T-helper 17 cell (primary cell): ENCODE measurements at places on chromosomes 13 and 19.

- no peak overlapping the region for H3K4me3 ChIP-seq
- H3K36me3 ChIP-seq = no peaks in the 10 kb centered on the region
- no peaks in the 10 kb centered on the region for H3K27me3 ChIP-seq
- H3K4me1 ChIP-seq = no peaks in the 10 kb centered on the region
Measured at GRCh38 chr13:80704369-80704768, 363.4 kb upstream of the SPRY2 start.

- H3K4me3 ChIP-seq = no peak overlapping the region
- peaks cover 13% of the 10 kb centered on the region for H3K27me3 ChIP-seq
- H3K27ac ChIP-seq = no peak overlapping the region
- H3K4me1 ChIP-seq = no peaks in the 10 kb centered on the region
- DNase-seq = no peak
- peaks cover 2% of the 10 kb centered on the region for H3K36me3 ChIP-seq
Measured at GRCh38 chr13:46495651-46496050, 57.3 kb upstream of the LRCH1 start.

DNA sequence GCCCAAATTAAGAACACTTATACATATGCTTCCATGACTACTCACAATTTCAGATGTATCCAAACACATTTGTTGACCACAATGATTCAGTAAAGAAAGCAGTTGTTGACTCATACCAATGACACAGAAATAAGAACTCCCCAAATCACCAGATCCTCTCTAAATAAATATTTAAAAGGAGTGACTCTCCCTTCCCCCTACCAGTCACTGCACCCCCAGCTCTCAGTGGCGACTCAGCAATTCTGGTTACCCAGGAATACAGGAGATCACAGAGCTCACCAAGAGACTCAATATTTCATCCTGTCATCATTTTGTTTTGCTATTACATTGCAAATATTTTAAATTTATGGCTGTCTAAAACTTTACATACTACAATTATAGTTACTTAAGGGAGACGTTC, 131.5 kb downstream of the RGCC start:
- no peaks in the 10 kb centered on the region for H3K27me3 ChIP-seq
- no peak overlapping the region for H3K27ac ChIP-seq
- H3K36me3 ChIP-seq = peaks cover 2% of the 10 kb centered on the region
- no peak for DNase-seq
- no peak overlapping the region for H3K4me3 ChIP-seq

- H3K27ac ChIP-seq = no peak overlapping the region
- peaks cover 8% of the 10 kb centered on the region for H3K4me1 ChIP-seq
- no peak overlapping the region for H3K4me3 ChIP-seq
- no peaks in the 10 kb centered on the region for H3K36me3 ChIP-seq
Measured at GRCh38 chr13:76826527-76826926, 59.7 kb downstream of the KCTD12 start.

- H3K27ac ChIP-seq = peak overlapping the region; percentile 71
- no peak for DNase-seq
- H3K36me3 ChIP-seq = no peaks in the 10 kb centered on the region
- H3K4me1 ChIP-seq = peaks cover 28% of the 10 kb centered on the region
Measured at GRCh38 chr19:6516018-6516658, 14.0 kb upstream of the TUBB4A start.

DNA sequence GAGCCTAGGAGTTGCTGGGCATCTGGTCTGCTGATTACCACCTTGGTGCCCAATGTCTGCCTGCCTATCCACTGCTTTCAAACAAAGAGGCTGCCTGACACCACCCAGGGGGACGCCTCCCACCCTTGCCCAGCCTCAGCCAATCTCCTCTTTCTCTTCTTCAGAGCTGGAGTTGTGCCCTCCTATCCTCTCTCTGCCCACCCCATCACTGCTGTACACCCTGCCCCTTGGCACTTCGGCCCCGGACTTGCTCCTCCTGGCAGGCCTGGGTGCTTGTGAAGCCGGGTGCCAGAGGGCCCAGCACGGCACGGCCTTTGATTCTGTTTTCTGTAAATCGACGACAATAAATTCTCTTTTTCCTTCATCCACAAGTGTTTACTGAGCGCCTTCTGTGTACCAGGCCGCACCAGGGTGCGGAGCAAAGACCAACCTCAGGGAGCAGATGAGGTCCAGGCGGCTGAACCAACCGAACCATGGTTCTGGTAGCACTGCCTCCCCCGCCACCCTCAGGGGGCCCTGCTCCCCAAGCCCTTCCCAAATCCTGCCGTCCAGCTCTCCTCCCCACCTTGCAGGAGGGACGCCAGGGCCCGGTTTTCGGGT, 5.0 kb downstream of the RNF225 start:
- H3K4me3 ChIP-seq = peak overlapping the region; percentile 90
- DNase-seq = no peak
- H3K27ac ChIP-seq = peak overlapping the region; percentile 90
- peaks cover 13% of the 10 kb centered on the region for H3K4me1 ChIP-seq

DNA sequence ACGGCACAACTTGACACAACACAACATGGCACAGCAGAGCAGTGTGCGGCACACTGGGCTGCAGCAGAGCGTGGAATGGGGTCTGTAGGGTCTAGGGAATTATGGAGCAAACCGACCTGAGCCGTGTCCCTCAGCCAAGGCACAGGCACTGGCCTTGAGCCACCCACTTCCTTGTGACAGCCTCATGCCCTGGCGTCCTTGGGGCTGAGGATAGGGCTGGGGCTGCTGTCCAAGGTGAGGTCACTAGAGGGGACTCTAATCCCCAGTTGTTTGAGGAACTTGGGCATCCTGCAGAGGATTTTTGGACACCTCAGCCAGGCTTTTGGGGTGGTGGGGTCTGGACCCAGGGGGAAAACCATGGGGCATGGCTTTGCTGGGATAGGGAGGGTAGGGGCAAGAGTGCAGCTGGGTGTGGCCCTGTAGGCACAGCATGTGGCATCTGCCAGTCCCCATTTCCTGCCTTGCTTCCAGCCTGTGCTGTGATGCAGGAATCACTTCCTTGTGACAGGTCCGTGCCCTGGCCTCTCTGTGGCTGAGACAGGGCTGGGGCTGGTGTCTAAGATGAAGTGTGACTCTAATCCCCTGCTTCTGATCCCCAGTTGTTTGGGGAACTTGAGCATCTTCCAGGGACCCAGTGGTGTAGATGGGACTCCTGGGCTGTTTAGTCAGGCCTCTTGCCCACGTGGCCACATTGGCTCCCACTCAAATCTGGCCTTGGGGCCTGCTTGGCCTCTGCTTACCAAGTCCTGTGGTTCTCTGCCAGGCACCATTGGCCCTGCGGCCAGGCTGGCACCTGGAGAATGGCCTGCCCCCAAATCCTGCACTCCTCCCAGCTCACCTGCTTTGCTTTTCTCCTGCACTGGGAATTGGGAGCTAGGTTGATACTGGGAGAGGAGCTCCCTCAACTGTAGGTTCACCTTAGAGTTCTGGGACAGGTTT, 78.5 kb downstream of the SCGB2B2 start:
- no peak overlapping the region for H3K4me3 ChIP-seq
- H3K4me1 ChIP-seq = no peaks in the 10 kb centered on the region
- H3K27me3 ChIP-seq = no peaks in the 10 kb centered on the region

- H3K4me1 ChIP-seq = no peaks in the 10 kb centered on the region
- no peaks in the 10 kb centered on the region for H3K27me3 ChIP-seq
Measured at GRCh38 chr13:37486171-37486681, 112.3 kb downstream of the POSTN start.

DNA sequence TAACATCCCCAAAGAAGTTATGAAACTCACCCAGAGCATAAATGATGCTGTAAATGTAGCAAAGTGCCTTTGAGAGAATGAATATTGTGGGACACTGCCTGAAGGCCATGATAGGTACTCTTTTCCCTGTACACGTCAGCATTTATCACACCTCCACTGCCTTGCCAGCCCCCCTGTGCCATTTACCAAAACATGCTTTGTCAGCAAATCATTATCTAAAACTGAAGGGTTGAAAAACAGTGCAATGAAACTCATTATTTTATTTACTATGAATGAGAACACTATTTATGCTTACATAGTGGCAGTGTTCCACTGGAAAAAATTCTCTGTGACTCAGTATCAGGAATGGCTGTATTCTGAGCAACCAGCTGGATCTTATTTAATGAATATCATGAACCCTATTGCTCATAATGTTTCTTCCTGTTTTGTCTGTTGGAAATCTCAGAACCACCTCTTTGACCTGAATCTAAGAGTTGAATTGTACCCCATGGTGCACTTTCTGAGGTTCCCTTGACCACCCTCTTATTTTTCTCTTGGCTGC, 564.1 kb downstream of the DCT start:
- peaks cover 13% of the 10 kb centered on the region for H3K27me3 ChIP-seq
- H3K4me1 ChIP-seq = no peaks in the 10 kb centered on the region
- H3K4me3 ChIP-seq = no peak overlapping the region
- DNase-seq = no peak

DNA sequence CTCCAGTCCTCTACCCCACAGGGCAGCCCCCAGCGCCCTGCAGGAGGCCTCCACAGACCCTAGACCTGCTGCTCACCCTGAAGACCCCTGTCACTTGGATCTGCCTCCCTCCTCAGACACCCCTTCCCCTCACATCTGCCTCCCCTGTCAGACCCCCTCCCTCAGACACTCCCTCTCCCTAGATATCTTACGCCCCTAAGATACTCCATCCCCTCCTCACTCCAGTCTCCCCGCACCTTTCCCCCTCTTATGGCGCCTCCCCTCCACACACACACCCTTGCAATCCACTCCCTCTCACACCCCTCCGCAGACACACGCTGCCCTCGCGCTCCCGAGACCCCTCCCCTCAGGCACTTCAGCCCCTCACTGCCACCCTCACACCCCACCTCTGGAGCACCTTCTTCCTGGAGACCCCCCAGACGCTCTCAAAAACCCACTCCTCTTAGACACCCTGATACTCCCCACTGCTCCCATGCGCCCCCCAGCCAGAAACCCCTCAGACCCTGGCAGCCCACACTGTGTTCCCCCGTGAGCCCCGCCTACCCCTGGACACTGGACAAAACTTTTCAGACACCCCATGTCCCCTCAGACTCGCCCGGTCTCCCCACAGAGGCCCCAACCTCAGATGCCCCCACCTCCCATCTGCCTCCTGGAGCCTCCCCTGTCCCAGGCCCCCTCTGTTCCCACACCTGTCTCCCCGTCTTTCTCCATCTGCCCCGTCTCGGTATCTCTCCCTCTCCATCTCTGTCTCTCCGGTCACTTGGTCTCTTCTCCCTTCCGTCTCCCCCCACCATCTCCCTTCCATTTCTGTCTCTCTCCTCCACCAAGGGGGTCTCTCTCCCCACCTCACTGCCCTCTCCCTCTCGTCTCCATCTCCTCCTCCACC, 14.5 kb downstream of the ERFL start:
- H3K4me3 ChIP-seq = no peak overlapping the region
- H3K27me3 ChIP-seq = peaks cover 15% of the 10 kb centered on the region
- H3K27ac ChIP-seq = peak overlapping the region; percentile 43

GRCh38 chr19:34475026-34475974, 6.3 kb upstream of the WTIP start:
- peaks cover 5% of the 10 kb centered on the region for H3K4me1 ChIP-seq
- peaks cover 21% of the 10 kb centered on the region for H3K27me3 ChIP-seq
- H3K4me3 ChIP-seq = no peak overlapping the region
- no peak overlapping the region for H3K27ac ChIP-seq
- H3K36me3 ChIP-seq = peaks cover 8% of the 10 kb centered on the region

DNA sequence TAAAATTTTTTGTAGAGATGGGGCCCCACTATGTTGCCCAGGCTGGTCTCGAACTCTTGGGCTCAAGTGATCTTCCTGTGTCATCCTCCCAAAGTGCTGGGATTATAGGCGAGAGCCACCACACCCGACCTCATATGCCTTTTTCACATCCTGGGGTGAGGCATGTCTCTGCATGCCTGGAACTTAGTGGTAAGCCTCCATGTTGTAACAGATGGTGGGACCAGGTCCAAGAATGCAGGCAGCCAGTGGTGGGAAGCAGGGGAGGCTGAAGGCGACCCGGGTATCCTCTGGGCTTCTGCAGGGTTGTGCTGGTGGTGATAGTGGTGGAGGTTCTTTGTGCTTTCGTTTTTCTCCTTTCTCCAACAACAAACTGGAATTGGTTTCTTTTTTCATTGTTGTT, 30.1 kb upstream of the CCDC124 start:
- H3K36me3 ChIP-seq = peaks cover 3% of the 10 kb centered on the region
- no peak overlapping the region for H3K4me3 ChIP-seq
- no peak for DNase-seq

DNA sequence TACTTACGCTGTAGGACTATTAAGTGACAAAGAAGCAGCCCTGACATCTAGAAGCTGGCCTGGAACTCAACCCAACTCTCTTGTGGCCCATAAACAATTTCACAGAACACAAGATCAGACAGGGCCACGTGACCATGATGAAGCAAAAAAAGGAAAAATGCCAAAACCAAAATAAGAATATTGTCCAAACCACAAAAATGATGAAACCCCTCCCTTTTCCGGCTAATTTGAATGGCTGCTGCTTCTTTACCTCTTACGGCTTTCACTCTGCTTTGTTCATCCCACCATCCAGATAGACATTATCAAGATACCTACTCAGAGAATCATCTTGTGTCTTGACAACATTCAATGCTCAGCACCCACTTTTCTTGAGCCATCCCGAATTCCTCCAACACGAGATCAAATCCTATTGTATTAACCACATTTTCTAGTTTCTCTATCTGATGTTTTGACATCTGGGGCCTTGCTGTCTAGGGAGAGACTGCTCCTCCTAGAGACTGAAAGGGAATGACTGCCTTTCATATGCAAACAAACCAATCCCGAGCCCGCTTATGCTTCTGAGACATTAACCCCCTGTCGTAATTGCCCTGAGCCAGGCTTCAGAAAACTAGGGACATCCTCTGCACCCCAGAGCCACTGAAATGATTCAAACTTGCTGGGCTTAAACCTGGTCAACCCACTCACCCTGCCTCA, 186.3 kb downstream of the TDRD3 start:
- H3K4me3 ChIP-seq = no peak overlapping the region
- no peak overlapping the region for H3K27ac ChIP-seq
- no peaks in the 10 kb centered on the region for H3K36me3 ChIP-seq
- no peak for DNase-seq
- H3K27me3 ChIP-seq = no peaks in the 10 kb centered on the region
- H3K4me1 ChIP-seq = no peaks in the 10 kb centered on the region

DNA sequence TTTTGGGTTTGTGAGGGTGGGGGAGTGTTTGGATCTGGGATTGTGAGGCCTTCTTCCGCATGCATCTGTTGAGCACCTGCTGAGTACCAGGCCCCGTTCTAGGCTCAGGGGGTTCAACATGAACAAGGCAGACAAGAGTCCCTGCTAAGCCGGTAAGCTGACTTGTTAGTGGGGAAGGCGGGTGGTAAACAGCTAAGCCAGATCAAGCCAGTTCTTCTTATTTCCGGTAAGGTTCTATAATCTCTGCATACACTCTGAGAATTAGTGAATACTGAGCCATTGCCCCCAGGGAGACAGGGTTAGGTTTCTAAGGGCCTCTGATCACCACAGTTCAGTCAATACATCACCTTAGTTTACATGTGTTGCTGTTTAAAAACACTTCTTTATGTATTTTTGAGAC, 9.9 kb upstream of the EHD2 start:
- no peak for DNase-seq
- no peak overlapping the region for H3K4me3 ChIP-seq
- no peaks in the 10 kb centered on the region for H3K36me3 ChIP-seq
- no peak overlapping the region for H3K27ac ChIP-seq

- no peak overlapping the region for H3K27ac ChIP-seq
- H3K4me3 ChIP-seq = no peak overlapping the region
- H3K36me3 ChIP-seq = no peaks in the 10 kb centered on the region
- H3K4me1 ChIP-seq = no peaks in the 10 kb centered on the region
Measured at GRCh38 chr13:96381681-96382080, 291.8 kb downstream of the HS6ST3 start.
